ENCODE measurements at places on chromosomes 5 and 9. TPM values are rescaled to one million over a fixed set of nuclear protein-coding genes. Genes with fewer than 3 reads are reported as not detected.

The LECT2 gene
- total RNA-seq: not detected

The CAMSAP1 gene
- 38.3 TPM for total RNA-seq

The FOXD4L3 gene
- not detected for total RNA-seq

The MEIKIN gene
- not detected for total RNA-seq

The MSX2 gene
- total RNA-seq: not detected

The NR5A1 gene
- total RNA-seq: not detected

The TCF7 gene
- 9.9 TPM for total RNA-seq

The LCN15 gene
- total RNA-seq: not detected

The PPP3R2 gene
- total RNA-seq: not detected

The PCDHB13 gene
- total RNA-seq: under 0.01 TPM

The ARRDC3 gene
- total RNA-seq: 188 TPM

The GZMA gene
- total RNA-seq: not detected

Data from stomach (tissue), 19 donors.